ENCODE measurements at places on chromosomes 16 and 17. TPM values are rescaled to one million over a fixed set of nuclear protein-coding genes. Genes with fewer than 3 reads are reported as not detected.

The SAMD14 gene
- 11.5 TPM for total RNA-seq

The CD300C gene
- 0.06 TPM for total RNA-seq

The ALOX15 gene
- not detected for total RNA-seq

The GPRC5B gene
- 11.4 TPM for total RNA-seq

The C16orf86 gene
- total RNA-seq: 4.7 TPM

The CSH2 gene
- not detected for total RNA-seq

The CDH5 gene
- total RNA-seq: 1.2 TPM

The KLHL10 gene
- total RNA-seq: not detected

The SLFN12 gene
- 13.3 TPM for total RNA-seq
